ENCODE measurements at places on chromosomes 1 and 21. TPM values are rescaled to one million over a fixed set of nuclear protein-coding genes. Genes with fewer than 3 reads are reported as not detected.

The NEK7 gene
- total RNA-seq: 61.4 TPM

The DMRTA2 gene
- total RNA-seq: not detected

The CELA3A gene
- total RNA-seq: not detected

The PRMT6 gene
- total RNA-seq: 24.6 TPM

The MUTYH gene
- total RNA-seq: 55.6 TPM

The PADI3 gene
- not detected for total RNA-seq

The TRIM46 gene
- total RNA-seq: 10.7 TPM

The EPHB2 gene
- total RNA-seq: not detected

The SAMD11 gene
- total RNA-seq: not detected

The HCN3 gene
- 3.2 TPM for total RNA-seq

The ELF3 gene
- 0.14 TPM for total RNA-seq

The AADACL3 gene
- not detected for total RNA-seq

The INAVA gene
- total RNA-seq: not detected

The RLF gene
- 21.2 TPM for total RNA-seq

The PADI2 gene
- total RNA-seq: not detected

The HSD11B1 gene
- total RNA-seq: 15.1 TPM

The CRNN gene
- not detected for total RNA-seq

The SMCP gene
- not detected for total RNA-seq

The OVAAL gene
- not detected for total RNA-seq

The ATP6V1G3 gene
- total RNA-seq: not detected

All from activated CD4-positive, alpha-beta T cell treated with anti-CD3 and anti-CD28 coated beads, Interleukin-2, amount 10 ng/mL, durations not matched to agents 24 days and 14 days (primary cell).